ENCODE measurements at places on chromosomes 6 and 20. TPM values are rescaled to one million over a fixed set of nuclear protein-coding genes. Genes with fewer than 3 reads are reported as not detected.

The PRICKLE4 gene
- not detected for total RNA-seq

The CASS4 gene
- 0.42 TPM for total RNA-seq

The RNF144B gene
- total RNA-seq = 17.0 TPM

DNA sequence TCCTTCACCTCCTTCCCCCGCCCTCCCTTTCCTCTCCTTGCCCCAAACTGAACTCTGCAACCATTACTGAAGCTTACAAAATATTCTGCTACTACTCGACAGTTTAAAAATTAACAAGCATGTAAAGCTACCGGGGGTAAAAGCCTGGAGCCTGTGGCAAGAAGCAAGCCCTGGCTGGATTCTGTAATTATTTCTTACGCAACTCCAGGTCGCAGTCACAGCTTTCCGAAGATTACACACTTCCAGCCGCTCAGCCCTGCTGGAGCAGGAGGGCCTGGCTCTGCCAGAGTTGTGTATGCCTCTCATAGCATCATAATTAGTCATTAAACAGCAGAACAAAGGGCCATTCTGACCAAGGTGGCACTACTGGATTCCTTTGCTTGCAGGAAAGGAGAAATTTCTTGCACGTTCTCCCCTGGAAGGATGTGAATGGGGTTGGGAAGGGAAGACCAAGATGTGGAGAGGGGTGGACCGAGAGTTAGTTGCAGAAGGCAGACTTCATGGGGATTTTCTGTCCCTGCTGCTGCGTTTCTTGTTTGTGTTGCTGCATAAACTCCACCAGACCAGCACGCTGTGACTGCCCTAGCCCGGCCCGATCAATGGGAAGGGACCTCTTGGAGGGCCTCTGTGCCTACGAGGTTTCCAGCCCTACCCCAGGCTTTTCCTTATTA lies 23.6 kb downstream of the FOXQ1 start:
- no peak overlapping the region for H3K4me3 ChIP-seq
- H3K4me1 ChIP-seq = no peaks in the 10 kb centered on the region
- H3K27me3 ChIP-seq = no peaks in the 10 kb centered on the region
- no peak for DNase-seq
- H3K27ac ChIP-seq = no peak overlapping the region

The CAGE1 gene
- 0.32 TPM for total RNA-seq

DNA sequence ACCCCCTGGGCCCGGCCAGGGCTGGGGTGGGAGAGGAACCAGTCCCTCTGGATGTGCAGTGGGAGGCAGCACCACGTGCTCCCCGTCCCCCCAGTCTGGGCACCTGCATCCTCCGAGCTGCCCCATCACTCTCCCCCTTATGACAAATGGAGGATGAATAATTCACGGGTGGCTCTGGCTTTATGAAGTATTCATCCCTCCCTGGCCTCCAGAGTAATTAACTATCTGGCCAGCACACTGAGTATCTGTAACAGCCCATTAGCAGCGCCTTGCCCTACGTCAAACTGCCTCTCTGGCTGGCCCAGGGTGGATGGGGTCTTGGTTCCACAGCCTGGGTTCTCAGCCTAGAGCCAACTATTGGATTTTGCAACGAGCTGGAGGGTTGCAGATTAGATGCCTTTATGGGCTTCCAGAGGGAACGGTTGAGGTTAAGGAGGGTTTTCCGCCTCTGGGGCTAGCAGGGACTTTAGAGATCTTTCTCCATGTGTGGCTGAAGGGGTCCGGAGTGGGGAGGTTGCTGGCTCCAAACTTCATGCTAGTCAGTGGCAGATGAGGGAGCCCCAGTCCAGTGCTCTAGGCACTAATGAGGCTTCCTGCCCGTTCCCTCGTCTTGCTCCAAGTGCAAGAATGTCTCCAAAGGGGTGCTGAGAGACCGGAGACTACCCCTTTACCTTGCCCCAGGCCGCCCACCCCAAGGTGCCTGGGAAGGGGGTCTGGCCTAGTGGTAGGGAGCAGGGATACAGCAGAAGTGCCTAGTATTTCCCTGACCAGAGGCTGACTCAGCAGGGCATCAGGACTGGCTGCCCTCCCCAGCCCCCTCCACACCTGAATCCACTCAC lies 53.5 kb upstream of the MLN start:
- no peak for DNase-seq
- no peak overlapping the region for H3K4me3 ChIP-seq
- no peaks in the 10 kb centered on the region for H3K36me3 ChIP-seq
- H3K27ac ChIP-seq = no peak overlapping the region
- H3K27me3 ChIP-seq = peaks cover 70% of the 10 kb centered on the region

- DNase-seq = no peak
- no peaks in the 10 kb centered on the region for H3K27me3 ChIP-seq
- no peaks in the 10 kb centered on the region for H3K36me3 ChIP-seq
- no peaks in the 10 kb centered on the region for H3K4me1 ChIP-seq
These were observed 825.3 kb upstream of the GJE1 start for GRCh38 chr6:141307309-141307998.

DNA sequence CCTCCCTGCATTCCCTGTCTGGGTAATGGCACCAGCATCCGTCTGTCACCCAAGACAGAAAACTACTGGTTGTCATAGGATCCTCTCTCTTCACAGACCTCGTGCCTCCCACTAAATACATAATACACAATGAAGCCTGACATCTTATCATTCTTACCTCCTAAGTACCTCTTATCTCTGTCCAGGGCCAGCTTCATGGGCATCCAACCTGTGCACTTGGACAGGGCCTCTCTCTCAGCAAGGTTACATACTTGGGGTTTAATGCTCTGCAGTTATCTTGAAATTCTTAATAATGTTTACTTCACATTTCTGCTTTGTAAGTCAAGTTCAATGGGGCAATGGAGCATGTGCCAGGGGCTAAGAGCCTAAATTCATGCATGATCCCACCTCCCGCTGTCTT lies 30.8 kb upstream of the KLHL31 start:
- no peak overlapping the region for H3K4me3 ChIP-seq
- no peaks in the 10 kb centered on the region for H3K4me1 ChIP-seq
- no peaks in the 10 kb centered on the region for H3K27me3 ChIP-seq
- H3K27ac ChIP-seq = no peak overlapping the region
- H3K36me3 ChIP-seq = no peaks in the 10 kb centered on the region

DNA sequence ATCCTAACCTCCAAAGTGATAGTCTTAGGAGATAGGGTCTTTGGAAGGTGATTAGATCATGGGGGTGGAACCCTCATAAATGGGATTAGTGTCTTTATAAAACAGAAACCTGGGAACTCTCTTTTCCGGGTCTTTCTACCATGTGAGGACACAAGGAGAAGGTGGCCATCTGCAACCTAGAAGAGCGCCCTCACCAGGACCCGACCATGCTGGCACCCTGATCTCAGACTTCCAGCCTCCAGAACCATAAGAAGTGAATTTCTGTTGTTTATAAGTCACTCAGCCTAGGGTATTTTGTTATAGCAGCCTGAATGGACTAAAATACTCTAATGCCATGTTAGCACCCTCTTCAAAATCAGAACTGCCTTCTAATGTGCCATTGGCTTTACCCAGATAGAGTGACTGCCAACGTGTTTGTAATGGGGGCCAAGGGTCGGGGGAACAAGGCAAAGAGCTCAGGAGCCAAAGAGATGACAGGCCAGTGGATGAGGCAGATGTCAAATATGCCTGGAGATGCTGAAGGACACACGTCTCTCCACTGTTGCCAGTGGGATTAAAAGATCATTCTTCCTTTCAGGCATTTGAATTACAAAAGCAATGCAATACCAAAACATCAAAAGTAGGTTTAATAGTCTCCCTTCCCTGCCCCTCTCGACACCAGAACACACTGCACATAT lies 21.0 kb downstream of the TUBB2B start:
- no peak overlapping the region for H3K27ac ChIP-seq
- H3K4me1 ChIP-seq = peaks cover 15% of the 10 kb centered on the region
- no peak for DNase-seq
- H3K36me3 ChIP-seq = no peaks in the 10 kb centered on the region
- no peaks in the 10 kb centered on the region for H3K27me3 ChIP-seq

DNA sequence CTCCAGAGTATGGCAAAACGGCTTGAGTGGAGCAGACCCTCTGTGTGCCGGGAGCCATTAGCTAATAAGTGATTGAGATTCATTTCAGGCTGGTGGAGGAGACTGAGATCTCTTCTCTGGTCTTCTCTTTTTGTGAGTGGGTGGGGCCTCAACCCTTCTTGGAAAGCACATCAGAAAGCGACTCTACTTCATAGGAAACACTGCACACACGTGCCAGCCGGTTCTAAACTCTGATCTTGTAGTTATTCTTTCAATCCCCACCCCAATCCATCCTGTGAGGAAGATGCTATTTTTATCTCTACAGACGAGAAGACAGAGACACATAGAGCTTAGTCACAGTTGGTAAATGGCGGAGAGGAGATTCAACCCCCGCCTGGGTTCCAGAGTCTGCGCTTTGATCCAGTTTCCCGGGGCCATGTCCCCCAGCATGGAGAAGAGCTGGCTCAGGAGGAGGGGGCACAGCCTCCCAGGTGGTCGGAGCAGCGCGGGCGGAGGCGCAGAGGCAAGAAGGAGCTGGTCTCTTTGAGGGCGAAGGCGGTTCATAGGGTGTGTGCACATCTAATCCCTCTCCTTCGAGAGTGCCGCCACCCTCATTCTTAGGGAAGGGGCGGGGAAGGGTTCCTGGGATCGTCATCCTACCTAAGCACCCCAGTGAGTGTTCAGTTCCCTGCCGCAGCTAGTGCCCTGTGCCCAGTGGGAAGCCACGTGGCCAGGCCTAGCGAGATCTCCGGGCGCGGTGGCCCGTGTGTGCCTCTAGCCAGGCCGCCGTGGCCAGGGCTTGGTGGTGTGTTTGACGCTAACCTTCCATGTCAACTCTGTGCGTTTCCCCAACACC lies 49.0 kb upstream of the TAGAP start:
- H3K36me3 ChIP-seq = no peaks in the 10 kb centered on the region
- DNase-seq = no peak
- H3K27ac ChIP-seq = peak overlapping the region; percentile 98
- no peaks in the 10 kb centered on the region for H3K27me3 ChIP-seq
- H3K4me3 ChIP-seq = peak overlapping the region; percentile 53

DNA sequence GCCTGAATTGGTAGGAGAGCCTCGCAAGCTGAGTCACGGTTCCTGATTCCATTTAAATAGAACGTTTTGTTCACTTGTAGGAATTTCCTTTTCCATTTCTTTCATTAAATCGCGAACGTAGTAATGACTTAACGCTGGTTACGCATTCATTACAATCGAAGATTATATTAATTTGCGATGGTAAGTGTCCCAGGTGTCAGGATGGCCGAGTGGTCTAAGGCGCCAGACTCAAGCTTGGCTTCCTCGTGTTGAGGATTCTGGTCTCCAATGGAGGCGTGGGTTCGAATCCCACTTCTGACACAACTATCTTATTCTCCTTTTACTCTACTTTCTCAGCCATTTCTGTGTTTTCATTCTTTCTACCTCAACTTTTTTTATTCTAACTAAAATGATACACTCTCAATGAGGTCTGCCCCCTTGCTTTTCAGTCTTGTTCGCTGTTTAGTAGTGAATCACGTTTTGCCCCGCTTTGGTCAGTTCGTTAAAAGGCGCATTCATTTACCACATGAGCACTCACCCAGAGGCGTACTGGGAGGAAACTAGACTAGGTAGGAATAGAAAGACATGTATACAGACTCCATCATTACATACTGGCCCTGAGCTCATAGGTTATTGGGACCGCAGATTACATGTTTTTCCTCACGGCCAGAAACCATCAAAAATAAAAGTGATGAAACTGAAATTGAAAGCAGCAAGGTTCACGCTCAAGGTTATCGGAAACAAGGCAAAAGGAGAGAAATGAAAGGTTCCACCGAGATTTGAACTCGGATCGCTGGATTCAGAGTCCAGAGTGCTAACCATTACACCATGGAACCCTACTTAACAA lies 17.3 kb upstream of the TRIM27 start:
- peak overlapping the region; percentile 93 for H3K4me3 ChIP-seq
- peaks cover 4% of the 10 kb centered on the region for H3K27me3 ChIP-seq
- no peaks in the 10 kb centered on the region for H3K36me3 ChIP-seq
- H3K27ac ChIP-seq = peak overlapping the region; percentile 46

DNA sequence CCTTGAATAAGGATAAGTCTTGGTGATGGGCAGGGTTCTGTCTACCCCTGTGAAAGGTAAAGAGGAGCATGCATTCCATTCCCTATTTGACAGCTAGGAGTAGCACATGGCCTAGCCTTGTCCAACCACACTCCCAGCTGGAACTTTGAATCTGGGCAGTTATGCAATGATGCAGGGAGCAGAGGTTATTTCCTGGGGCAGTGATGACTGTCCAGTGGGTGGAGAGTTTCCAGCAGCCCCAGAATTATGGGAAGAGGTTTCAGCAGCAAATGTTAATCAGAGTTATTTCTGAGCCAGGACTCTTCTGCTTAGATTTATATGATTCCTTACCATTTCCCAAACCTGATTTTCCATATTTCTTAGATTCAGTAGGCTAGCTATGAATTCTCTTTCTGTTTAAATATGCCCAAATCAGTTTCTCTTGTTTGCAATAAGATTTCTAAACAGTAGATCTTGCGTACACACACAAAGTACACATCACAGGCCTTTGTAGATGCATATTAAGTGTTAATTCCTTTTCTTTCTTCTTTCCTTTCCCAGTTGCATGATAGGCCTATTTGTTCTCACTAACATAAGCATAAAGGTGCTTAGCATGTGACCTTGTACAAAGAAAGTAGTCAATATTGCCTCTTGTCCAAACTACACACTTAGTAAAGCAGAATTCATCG lies 17.3 kb upstream of the TXLNB start:
- no peak overlapping the region for H3K4me3 ChIP-seq
- DNase-seq = no peak
- H3K27ac ChIP-seq = no peak overlapping the region
- no peaks in the 10 kb centered on the region for H3K36me3 ChIP-seq
- no peaks in the 10 kb centered on the region for H3K4me1 ChIP-seq
- no peaks in the 10 kb centered on the region for H3K27me3 ChIP-seq

- no peak overlapping the region for H3K27ac ChIP-seq
These were observed 548 bp downstream of the PROCR start for GRCh38 chr20:35172434-35172806.

DNA sequence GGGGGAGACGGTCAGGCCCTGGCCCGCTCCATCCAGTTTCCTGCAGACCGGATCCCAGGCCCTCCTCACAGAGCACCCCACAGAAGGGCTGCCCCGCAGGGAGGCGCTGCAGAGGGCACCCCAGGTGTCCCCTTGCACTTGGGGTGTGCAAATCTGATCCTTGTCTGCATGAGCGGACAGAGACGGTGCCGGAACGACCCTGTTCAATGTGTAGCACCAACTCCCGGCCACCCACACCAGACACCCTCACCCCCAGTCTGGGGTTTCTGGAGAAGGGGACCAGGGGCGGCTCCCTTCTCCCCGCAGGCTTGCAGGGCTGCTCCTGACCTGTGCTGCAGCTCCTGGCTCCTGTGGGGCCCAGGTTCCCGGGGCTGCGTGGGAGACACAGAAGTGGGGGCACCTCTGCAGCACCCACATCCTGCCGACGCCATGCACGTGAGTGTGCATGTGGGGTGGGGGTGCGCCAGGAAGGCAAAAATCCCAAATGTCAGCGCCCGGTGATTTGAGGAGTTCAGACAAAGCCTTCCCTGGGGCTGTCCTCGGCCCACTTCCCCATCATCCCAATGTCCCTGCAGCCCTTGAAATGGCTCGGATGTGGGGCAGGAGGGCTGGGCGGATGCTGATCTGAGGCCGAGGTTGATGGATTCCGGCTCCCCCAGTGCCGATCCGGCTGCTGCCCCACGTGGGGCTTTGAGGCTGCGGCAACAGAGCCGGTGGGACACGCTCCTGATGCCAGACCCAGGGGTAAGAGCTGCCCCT lies 85.3 kb upstream of the BHLHE23 start:
- no peak overlapping the region for H3K4me3 ChIP-seq
- no peak for DNase-seq
- H3K4me1 ChIP-seq = no peaks in the 10 kb centered on the region
- no peaks in the 10 kb centered on the region for H3K27me3 ChIP-seq
- no peaks in the 10 kb centered on the region for H3K36me3 ChIP-seq
